Hematopoietic multipotent progenitor cell treated with erythropoietin and hydrocortisone succinate and interleukin-3 and kit ligand, for 8 days (in vitro differentiated cells): ENCODE measurements at places on chromosomes 6 and 20.

- DNase-seq: no peak
Observed at GRCh38 chr6:402901-403658, 11.5 kb downstream of the IRF4 start.

DNA sequence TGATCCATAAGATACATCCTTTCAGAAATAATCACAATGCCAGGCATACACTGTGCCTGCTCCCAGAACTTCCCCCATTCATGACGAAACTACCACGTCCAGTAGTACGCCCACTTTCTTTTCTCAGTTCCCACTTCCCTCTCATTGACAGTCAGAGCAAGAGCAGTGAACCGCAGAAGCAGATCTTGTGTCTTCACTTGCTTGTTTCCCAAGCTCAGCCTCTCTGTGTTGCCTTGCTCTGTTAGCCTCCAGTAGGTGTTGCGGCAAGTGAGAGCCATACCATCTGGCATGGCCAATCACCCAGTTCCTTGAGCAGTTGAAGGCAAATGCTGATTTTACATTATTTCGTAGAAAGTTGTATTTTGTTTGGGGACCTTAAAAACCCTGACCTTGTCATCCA lies 11.7 kb downstream of the UST start:
- DNase-seq: peak; percentile 17

GRCh38 chr6:164121527-164121926 lies 707.0 kb downstream of the QKI start:
- DNase-seq: no peak

DNA sequence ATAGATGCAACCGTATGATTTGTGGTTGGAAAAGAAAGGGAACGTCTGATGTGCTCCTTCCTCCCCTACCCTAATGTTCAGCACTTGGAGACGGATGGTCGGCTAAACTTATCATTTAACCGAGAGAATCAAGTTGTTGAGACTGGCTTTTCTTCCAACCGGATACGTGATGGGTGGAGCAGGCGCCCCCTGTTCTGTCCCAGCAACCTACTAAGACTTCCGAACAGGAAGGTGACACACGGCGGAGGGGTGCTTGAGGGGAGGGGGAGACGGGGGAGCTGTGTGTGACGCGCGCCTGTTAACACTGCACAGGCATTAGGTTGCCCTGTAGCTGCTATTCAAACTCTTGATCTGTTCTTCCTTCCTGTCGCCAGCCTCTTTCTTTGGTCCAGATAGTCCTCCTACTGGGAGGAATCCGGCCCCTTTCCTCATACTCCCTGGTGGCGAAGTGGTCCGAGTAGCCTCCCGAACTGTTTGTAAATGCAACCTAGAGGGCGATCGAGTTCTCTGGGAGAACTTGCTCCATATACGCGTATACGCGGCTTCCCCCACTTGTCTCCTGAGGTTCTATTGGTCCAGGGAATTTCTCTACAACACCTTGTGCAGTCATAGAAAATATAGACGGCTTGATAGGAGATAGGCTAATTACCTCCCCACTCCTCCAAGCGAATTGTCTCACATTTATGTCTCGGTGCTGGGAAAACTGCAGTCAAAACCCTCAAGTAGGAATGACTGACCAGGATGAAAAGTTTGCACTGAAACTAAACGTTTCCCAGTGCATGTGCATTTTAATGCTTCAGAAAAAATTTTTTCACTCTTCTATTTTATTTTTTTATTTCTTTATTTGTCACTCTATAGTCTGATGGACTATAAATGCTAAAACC lies 126.0 kb upstream of the SLC2A12 start:
- peak; percentile 88 for DNase-seq

- no peak for DNase-seq
Observed at GRCh38 chr6:131877999-131878789, 70.4 kb downstream of the ENPP1 start.

- no peak for DNase-seq
Observed at GRCh38 chr6:143964674-143965081, 43.4 kb downstream of the PLAGL1 start.

GRCh38 chr20:24766826-24767622 lies 182.0 kb upstream of the CST7 start:
- no peak for DNase-seq

DNA sequence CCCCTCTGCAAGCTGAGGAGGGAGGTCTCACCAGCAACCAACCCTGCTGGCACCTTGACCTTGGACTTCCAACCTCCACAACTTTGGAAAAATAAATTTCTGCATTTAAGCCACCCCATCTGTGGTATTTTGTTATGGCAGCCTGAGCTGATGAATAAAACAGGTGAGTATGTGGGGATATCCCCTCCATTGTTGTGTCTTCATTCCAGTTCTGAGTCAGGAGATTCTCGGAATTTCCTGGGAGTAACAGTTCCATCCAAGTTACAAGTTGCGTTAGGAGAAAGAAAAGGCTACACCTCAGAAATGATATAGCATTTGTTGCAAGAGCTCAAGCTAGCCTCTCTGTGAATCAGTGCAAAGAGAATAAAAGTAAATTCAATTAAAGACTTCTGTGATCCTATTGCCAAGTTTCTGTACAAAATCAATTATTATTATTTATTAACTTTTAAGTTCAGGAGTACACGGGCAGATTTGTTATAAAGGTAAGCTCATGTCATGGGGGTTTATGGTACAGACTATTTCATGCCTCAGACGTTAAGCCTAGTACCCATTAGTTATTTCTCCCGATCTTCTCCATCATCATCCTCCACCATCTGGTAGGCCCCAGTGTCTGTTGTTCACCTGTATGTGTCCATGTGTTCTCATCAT lies 153.0 kb downstream of the NKAIN2 start:
- no peak for DNase-seq

DNA sequence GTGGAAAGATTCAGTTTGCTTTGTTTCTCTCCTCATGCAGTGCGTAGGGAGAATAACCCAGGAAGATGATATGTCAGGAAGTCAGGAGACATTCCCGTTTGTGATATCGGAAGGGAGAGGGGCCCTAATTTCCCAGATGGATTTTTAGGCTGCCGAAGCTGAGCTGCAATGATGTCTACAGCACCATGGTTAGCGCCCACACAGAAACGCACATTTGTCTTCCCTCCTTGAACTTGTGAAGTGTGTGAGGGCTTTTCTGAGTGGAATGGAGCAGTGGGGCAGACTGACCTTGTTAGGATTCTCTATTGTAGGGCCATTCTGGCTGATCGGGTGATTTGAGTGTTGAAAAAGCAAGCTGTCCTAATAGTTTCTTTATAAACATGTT lies 191.3 kb upstream of the ARG1 start:
- DNase-seq: no peak
